ENCODE measurements at places on chromosomes 1 and 21. TPM values are rescaled to one million over a fixed set of nuclear protein-coding genes. Genes with fewer than 3 reads are reported as not detected.

- DNase-seq, result no peak
Measured at GRCh38 chr21:31548688-31549087, 110.8 kb upstream of the SOD1 start.

The LHX4 gene
- total RNA-seq, result 0.58 TPM

- DNase-seq, result no peak
Measured at GRCh38 chr1:226566760-226567159, 18.2 kb downstream of the STUM start.

DNA sequence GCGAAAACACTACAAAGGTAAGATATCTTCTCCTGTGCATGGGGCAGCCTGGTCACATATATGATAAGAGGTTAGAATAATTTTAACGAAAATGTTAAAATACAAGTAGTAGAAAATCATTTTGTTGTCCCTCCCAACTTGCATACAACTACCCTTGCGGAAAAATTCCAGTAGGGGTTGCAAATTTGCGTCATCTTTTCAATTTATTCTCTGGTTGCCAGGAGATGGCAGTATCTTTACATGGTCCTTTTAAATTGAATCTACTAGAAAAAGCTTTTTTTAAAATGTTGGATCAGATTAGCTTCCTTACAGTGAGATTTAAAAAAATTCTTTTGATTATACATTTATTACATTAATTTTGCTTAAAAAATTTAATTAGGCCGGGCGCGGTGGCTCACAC lies 10.9 kb downstream of the S100PBP start:
- DNase-seq, result no peak

- DNase-seq, result no peak
Measured at GRCh38 chr1:115475252-115475651, 137.2 kb upstream of the NGF start.

The KRTAP10-4 gene
- not detected for total RNA-seq

DNA sequence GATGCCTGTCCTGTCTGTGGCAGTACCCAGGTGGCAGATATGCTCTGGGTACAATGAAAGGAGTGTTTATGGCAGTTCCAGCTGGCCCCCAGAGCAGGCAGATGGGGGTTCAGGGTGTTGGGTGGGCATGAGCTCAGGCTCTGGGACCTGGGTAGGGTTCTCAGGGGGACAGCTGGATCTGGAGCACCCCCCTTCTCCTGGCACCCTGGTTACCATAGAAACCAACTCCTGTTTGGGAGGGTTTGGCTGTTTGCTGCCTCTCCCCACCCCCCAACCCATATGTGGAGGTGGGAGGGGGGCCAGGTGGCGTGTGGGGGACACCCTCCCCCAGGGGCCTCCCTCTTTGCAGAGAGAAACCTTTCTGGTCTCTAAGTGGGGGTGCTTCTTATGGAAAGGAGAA lies 7.1 kb downstream of the FOXO6 start:
- DNase-seq, result no peak

The FMN2 gene
- 2.6 TPM for total RNA-seq

GRCh38 chr1:148309940-148310500 lies 157.9 kb upstream of the NBPF11 start:
- DNase-seq, result no peak

The CSMD2 gene
- 0.28 TPM for total RNA-seq

DNA sequence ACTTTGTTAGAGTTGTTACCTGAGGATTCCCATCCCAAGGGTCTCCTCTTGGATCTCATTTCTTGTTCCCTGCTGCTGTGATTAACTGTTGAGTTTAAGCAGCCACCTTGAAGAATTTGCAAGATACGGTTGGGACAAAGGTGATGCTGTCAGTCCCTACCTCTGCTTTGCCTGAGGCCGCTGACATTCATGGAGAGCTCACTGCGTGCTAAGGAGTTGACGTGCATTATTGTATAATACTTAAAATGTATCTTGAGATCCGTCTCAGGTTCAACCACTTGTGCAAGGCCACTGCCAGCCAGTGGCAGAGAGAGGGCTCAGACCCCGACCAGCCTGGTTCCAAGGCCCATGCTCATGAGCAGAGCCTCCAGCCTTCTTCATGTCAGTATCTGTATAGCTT lies 14.2 kb downstream of the DOP1B start:
- DNase-seq, result no peak

DNA sequence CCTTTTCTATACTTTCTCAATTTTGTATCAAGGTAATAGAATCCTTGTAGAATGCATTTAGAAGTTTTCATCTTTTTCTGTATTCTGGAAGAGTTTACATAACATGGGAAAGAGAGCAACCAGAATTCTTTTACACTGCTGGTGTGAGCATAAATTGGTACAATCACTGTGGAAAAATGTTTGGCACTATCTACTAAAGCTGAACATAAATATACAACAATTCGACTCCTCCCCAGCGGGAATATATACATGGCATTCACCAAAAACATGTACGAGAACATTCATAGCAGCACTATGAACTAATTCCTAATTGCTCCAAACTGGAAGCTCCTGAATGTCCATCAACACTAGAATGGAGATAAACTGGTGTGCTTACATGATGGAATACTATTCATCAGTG lies 1.8 kb upstream of the ACBD6 start:
- DNase-seq, result no peak

DNA sequence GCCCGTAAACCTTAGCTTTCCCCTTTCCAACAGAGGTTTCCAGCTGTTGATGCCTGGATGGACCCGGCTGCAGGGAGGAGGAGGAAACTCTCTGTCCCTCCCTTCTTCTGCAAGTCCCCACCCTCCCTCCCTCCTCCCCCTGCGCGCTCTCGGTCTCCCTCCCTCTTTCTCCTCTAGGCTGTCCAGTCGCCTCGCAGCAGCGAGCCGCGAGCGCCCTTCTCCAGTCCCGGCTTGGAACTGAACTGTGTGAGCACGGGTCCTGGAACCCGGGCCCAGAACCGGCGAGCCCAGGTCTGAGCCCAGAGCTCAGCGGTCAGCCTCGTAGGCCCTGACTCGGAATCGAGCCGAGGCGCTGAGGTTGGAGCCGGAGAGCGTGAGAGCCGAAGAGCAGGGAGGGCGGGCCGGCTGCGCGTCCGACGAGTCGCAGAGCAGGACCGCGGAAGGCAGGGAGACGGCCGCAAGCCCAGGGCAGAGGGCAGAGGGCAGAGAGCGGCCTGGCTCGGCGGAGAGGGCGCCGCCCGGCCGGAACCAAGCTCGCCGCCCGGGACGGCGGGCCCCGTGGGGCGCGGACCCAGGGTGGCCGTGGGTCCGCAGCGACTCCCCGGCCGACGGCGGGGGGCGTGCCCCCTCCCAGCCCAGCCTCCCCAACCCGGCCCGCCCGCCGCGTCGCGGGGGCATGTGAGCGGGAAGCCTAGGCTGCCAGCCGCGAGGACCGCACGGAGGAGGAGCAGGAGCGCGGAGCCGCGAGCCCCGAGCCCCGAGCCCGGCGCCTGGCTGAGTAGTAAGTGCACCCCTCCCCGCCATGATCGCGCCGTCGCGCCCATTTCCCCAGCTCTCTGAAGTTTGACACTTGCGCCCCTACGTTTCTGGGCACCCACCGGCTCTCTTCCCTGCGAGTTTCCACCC lies at the start of gene SOX13:
TSS of gene SOX13 (plus strand) at position 185 of the 906 bp plus-strand sequence. CDS start 39,801 bp downstream, outside the sequence.
- DNase-seq, result peak; percentile 92

GRCh38 chr21:45175326-45176095 lies 101.1 kb downstream of the ADARB1 start:
- DNase-seq, result no peak

The MCOLN3 gene
- total RNA-seq, result 4.0 TPM

- DNase-seq, result peak; percentile 57
Measured at GRCh38 chr1:52032785-52033131, 852 bp downstream of the KTI12 start.

- DNase-seq, result no peak
Measured at GRCh38 chr21:36883532-36884486, 82.7 kb downstream of the HLCS start.

- no peak for DNase-seq
Measured at GRCh38 chr21:31143036-31143435, 104.8 kb upstream of the KRTAP19-8 start.

The HMGN2 gene
- 270 TPM for total RNA-seq

DNA sequence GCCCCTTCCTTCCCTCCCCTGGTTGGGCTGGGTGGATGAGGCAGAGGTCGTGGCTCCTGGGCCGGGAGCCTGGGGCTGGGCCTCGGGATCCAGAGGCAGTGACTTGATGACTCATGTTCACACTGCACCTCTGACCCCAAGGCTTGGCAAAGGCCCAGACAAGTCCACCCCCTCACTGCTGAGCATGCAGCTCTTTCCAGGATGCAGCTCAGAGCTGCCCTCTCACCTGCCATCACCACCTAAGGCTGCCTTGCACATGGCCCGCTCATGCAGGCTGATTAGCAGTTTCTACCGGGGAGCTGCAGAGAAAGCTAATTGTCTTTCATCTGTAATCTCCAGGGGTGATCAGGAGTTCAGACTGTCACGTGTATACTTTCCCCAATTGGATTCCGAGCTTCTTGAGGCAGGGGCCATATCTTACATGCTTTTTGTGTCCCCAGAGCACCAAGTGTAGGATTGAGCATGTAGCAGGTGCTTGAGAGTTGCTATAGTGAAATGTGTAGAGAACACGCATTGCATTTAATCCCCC lies 62.1 kb downstream of the LRRN2 start:
- peak; percentile 40 for DNase-seq

- DNase-seq, result no peak
Measured at GRCh38 chr1:217943361-217943760, 312.2 kb downstream of the SPATA17 start.

DNA sequence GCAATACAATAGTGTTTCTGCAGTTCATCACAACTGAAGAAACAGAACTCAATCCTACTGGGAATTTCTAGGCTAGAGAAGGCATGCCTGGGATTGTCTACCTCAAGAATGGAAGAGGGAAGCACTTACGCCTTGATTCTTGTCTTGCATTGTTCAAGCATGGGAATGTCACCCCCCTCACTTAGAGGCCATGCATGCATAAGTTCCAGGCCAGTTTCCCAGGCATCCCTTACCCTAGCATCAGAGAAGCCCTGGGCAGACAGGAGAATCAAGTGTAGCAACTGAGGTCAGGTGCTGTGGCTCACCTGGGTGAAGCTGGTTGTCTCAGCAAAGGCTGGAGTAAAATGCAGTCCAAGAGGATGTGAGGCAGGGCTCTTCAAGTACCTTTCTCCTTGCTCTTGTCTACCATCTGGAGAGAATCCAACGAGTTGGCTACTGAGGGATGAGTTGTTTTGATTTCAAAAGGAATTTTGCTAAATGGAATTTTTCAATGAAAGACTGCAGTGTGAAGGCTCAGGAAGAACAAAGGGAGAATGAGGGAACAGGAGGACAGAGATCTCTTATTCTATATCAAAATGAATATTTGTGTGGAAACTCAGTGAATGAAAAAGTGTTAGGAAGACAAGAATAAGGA lies 174.3 kb downstream of the NEK7 start:
- no peak for DNase-seq

DNA sequence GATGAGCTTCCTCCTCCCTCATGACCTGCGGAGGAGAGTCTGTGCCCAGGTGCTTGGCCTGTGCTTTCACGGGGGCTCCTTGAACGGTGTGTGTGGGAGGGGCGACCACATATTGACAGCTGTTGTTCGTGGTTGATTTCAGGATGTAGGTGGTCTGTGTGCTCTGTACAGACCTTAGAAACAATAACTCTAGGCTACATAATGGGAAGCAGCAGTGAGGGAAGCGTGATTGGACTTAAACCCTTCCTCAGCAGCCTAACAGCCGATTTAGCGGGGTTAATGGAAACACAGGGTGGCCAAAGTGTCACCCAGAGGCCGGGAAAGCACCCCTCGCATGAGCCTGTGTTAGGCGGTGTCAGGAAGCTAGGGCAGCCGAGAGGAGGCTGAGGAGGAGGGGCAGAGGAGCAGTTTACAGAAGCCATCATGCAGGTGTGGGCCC lies 56.0 kb downstream of the TBCE start:
- DNase-seq, result no peak

DNA sequence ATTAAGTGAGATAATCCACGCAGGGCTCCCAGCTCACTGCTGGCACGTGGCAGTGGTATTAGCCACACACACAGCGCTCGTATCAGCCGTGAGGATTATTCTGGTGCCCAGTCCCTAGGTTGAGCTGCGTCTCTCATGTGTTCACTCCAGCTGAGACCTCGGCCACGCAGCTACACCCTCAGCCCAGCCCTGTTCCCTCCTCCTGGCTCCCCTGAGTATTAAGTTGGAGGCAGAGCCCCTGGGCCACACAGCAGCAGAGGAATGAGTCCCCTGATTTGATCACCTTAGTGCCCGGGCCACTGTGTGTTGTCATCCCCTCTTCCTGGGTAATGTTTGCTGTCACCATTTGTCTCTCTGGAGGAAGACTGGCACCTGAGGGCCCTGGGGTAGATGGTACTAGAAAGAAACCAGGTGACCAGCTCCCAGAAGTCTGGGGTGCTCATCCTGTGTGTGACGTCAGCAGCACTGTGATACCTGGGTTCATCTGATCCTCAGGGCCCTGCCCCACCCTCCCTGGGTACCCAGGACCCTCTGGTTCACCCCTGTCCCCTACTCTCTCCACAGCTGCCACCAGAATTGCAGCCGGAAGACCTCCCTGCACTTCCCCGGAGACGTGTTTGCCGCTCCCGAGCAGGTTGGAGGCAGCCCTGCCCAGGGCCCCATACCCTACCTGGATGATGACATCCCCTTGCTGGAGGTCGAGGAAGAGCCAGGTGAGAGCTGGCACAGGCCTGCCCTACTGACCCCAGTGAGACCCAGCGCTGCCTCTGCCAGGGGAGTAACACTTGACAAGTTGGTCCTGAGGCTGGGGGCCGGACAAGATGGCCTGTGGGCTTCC lies 40.1 kb downstream of the DISP3 start:
- DNase-seq, result no peak

The CENPS gene
- total RNA-seq, result 11.8 TPM

The NOTCH2NLA gene
- total RNA-seq, result 32.4 TPM

- DNase-seq, result no peak
Measured at GRCh38 chr1:174225499-174226204, 66.3 kb downstream of the RABGAP1L start.

DNA sequence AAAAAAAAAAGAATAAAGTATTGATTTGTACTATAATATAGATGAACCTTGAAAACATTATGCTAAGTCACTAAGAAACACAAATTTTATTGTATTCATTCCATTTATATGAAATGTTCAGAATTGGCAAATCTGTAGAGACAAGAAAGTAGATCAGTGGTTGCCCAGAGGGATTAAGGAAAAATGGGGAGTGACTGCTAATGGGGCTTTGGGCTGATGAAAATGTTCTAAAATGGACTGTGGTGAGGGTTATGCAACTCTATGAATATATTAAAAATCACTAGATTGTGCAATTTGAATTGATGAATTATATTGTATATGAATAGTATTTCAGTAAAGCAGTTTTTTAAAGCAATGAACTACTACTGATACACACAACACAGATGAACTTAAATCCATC lies 10.0 kb downstream of the GDAP2 start:
- DNase-seq, result no peak

The LORICRIN gene
- not detected for total RNA-seq

The HORMAD1 gene
- 1.7 TPM for total RNA-seq

DNA sequence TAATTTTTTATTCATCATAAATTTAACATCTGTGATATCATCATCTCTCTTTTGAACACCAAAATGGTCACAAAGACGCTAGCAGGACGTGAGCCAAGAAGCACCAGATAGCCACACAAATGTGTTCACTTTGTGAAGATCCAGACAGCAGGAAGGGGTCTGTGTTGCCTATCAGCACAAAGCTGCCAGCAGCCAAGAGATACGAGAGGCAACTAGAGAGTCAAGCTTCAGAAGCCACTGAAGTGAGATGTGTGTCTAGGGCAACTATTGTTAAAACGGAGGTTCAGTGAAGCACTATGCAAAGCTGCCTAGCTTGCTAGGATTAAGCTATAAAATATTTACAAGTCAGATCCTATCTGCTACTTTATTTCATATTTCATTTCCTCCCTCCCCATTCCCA lies 45.3 kb downstream of the NDC1 start:
- no peak for DNase-seq

GRCh38 chr1:24925082-24925779 lies 4.8 kb downstream of the RUNX3 start:
- DNase-seq, result no peak
